ENCODE measurements at places on chromosomes 4 and X.

DNA sequence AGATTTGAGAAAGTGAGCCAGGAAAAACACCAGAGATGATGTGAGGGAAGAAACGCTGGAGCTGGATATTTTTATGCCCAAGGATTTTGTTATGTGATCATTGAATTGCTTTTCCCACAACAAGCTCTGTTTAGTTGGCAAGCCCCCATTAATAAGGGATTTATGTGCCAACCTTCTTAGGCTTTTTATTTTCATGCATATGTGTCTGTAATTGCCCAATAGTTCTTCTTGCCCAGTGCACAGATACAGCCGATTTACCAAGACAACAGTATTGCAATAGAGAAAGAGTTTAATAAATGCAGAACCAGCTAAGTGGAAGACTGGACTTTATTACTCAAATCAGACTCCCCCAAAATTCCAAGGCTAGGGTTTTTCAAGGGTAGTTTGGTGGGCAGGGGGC, 57.7 kb downstream of the TRIM2 start:
- DNase-seq: no peak

DNA sequence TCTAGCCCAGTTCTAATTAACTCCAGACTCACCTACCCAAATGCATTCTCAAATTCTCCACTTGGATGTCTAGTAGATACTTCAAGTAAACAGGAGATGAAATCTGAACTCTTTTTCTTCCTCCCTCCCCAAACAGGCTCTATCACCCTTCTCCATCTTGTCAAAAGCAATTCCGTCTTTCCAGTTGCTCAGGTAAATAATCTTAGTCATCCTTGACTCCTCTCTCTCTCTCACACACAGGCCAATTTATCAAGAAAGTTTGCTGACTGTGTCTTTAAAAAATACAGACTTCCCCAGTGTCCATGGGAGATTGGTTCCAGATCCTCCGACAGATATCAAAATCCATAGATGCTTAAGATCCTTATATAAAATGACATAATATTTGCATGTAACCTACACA, 12.9 kb downstream of the TXK start:
- no peak for DNase-seq

- no peak for DNase-seq
Observed at GRCh38 chrX:44433556-44433955, 90.1 kb upstream of the EFHC2 start.

DNA sequence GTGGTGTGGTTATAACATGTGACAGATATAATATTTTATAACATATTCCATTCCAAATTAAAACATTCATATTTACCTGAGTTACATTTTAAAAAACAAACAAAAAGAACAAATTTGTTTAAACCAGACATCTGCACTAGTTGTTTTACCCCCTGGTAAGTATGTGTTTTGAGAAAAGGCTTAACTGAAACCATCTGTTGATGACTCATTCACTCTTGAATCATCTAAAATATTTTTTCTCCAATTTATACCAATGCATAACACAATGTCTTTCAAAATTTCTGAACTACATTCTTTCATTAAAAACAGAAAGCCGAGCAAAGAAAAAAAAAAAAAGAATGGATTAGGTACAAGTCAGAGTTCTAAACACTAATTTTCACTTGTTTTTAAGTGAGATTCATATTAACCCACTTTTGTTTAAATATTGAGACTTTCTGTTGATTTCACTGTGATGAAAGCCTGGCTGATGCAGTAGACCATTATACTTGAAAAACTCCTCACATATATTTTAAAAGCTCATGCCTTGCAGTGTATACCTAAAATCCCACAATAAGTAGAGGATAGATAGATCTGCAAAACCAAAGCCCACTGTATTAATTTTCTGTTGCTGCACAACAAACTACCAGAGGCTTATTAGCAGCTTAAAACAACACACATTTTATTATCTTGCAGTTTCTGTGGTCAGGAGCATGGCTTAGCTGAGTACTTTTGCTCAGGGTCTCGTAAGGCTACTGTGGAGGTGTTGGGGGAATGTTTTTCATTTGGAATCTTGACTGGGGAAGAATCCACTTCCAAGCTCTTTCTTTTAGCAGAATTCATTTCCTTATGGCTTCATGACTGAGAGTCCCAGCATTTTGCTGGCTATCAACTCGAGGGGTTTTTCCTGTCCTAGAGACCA, 221.5 kb downstream of the PCDH18 start:
- DNase-seq: no peak

DNA sequence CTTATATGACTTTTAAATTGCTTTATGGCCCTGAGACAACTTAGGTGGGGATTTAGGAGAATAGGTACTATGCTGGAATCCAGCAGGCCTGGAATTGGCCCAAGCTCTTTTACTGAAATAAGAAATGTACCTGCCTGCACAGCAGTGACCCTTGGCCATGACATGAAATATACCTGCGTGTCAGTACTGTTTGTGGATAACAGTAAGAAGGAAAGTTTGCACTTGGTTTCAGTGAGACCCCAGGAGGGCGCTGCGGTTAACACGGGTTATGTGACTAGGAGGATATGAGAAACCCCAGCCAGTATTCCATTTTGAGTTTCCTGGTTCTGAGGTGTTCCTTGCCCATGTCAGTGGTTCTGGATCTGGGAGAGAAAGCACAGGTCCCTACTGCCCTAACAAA, 5.3 kb downstream of the MTM1 start:
- no peak for DNase-seq

- no peak for DNase-seq
Observed at GRCh38 chrX:76428243-76429130, 977 bp downstream of the MAGEE1 start.

- no peak for DNase-seq
Observed at GRCh38 chrX:152958047-152958446, 35.9 kb downstream of the PNMA5 start.

DNA sequence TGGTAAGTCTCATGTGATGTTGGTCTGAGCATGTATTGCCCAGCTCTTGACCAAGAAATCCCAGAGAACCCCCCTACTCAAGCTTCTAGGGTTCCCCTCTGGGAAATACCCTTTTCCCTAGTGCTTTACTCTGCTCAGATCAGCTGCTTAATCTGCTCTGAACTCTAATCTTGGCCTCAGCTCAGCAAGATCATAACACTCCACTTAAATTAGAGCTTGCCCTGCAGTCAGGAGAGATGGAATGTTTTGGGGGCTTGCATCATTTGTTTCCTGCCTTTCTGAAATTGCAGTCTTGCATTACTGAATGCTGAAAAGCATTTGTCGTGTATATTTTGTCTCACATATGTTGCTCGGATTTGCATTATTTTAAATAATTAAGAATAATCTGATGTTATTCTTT, 1153.6 kb downstream of the FSTL5 start:
- DNase-seq: no peak

DNA sequence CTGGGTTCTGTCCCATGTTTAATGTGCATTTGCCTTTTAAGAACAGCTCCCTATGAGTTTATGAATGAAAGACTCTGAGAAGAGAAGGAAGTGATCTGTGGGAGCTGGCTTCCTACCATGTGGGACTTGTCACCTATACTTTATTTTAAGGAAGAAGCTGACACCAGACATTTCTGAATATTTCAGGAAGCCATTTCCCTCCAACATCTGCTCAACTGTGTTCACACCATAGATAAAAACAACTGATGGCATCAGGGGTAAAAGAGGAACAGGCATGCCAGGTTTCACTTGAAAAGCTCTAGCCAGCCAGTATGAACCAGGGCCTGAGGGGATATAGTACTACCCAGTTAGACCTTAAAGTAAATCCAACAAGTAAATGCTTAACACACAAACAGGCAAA, 116.0 kb downstream of the COL4A6 start:
- DNase-seq: peak; percentile 28

DNA sequence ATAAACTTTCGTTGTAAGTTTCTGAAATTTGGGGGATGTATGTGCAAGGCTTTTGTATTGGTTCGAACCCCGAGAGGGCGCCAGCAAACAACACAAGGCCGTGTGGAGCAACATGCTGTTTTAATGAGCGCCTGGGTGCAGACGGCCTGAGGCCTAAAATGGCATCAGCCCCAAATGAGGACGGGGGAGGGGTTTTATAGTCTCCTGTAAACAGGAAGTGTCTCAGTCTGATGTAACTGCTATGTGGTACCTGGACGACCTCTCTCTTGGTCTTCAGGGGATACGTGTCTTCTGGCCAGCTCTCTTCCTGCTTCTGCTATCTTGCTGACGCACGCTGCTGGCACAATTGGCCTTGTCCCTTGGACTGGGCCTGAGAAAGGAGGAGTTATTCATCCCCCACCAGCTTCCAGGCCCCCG, 1348.0 kb downstream of the ADGRL3 start:
- no peak for DNase-seq

DNA sequence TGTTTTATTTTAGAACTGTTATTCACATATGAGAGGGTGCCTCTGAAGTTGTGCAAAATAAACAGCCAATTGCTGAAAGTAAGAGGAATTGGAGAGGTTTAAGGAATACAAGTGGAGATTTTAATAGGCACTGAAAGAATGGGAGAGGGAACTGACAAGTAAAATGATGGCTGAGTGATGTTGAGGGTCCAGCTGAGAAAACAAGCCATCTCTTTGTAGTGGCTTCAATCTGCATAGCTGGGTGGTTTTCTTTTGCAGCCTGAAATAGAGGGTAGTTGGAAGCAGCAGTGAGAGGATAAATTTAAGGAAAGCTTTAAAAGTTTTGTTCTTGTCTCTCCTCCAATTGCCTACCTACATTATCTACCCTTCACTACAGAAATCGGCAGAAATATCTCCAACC, 106.7 kb upstream of the DGKK start:
- DNase-seq: no peak

Measured in foreskin melanocyte (primary cell).